Type B pancreatic cell (in vitro differentiated cells): ENCODE measurements at places on chromosomes 5 and 9.

DNA sequence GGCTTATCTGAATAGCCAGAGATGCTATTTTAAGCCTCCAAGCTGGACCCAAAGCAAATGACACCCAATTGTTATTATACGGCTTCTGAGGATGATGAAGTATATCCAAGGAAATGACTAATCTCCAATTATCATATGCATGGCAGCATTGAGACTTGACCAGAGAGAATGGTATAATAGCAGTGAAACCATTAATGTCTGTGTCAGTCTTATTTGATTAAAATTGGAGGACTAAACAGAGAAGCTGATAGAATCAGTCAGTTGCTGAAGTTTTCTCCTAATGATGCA, 200.5 kb downstream of the EFNA5 start:
- DNase-seq = no peak

DNA sequence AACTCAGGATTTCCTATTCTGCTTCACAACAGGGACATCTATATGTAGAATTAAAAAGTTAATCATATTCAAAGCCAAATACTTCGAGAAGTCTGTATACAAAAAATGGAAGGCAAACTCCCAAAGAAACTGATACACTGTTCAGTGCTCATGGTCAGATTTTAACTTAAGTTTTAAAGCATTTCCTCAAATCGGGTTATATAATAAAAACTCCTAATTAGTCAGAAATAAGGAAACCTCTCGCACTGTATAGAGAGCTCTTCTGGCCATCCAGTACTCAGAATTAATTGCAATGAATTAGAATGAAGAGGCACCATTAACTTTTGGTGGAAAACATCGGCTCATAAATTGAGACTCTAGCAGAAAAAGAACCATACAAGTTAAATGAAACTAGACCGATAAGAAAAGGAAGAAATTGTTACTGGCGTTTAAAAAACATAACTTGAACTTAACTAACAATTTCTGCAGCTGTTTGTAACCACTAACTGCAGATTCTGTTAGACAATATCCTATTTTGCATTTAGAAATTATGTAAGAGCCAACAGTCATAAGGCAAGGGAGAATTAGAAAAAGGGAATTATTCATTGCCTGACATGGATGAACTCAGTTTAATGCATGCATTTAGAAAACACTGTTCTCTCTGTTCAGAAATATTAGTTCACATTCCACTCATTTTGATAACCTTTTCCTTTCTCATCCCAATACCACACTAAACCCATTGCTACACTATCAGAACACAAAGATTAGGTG, 96.6 kb downstream of the FNBP1 start:
- DNase-seq = no peak

DNA sequence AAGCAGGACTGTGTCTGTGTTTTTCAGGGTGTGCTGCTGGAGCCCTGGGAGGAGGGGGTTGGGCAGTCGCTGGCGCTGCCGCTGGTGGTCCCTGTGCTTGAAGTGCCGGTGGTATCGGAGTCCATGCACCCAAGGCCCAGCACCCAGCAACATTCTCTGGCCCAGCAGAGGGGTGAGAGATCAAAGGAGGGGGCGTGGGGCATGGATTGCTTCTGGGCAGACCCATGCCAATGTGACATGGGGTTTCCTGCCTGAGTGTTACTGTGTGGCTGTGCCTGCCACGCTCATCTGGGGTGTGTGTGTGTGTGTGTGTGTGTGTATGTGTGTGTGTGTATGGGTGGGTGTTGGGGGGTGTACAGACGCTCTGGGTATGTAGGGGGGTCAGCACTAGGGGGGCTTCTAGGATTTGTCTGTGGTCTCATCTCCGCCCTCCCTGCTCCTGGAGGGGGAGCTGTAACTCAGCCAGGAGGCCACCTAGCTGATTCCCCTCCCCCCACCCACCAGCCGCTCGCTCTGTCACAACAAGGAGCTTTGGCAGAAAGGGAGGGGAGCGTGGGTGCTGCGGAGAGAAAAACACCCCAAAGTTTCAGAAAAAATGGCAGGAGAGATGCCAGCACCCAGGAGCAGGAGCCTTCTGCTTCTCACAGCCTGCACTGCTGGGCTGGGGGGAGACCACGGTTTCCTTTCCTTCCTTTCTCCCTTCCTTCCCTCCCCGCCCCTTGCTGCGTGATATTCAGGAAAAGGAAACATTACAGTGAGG, 35.9 kb upstream of the HSPA9 start:
- no peak for DNase-seq

DNA sequence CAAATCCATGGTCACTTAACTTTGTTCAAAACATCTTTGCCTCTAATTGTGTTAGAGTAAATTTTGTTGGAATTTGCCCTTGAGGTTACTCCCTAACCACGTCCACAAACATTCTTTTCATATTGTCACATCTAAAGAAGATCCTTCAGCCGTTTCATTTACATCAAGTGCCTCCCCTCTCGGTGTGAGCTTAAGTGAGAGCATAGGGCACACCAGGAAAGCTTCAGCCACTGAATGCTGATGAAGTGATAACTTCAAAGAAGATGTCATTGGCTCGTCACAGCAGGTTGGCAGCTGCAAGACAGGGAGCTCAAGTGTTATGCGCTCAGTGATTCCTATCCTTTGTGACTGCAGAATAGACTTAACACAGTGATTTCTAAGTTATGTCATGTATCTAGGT, 49.6 kb upstream of the ADAMTS19 start:
- DNase-seq = no peak

- no peak for DNase-seq
Measured at GRCh38 chr5:119275601-119276173, 80.1 kb upstream of the TNFAIP8 start.

DNA sequence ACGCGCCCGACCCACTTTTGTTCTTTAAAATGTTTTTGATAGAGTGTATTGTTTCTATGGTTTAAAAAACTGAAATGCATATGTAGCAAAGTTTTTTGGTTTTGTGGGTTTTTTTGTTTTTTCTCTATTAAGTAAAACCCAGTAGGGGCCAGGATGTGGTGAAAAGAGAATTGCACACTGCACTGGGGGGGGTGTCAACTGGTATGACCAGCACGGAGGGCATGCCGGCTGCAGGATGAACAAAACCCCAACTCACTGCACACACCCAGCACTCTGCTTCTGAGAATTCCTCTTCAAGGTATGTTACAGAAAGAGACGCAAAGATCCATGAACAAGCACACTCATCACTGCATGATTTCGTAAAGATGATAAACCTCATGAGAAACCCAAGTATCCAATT, 75.0 kb downstream of the STK10 start:
- DNase-seq = no peak

- no peak for DNase-seq
Measured at GRCh38 chr9:4665357-4665756, 923 bp downstream of the SPATA6L start.

GRCh38 chr9:70415041-70415440, 584 bp upstream of the KLF9 start:
- no peak for DNase-seq

DNA sequence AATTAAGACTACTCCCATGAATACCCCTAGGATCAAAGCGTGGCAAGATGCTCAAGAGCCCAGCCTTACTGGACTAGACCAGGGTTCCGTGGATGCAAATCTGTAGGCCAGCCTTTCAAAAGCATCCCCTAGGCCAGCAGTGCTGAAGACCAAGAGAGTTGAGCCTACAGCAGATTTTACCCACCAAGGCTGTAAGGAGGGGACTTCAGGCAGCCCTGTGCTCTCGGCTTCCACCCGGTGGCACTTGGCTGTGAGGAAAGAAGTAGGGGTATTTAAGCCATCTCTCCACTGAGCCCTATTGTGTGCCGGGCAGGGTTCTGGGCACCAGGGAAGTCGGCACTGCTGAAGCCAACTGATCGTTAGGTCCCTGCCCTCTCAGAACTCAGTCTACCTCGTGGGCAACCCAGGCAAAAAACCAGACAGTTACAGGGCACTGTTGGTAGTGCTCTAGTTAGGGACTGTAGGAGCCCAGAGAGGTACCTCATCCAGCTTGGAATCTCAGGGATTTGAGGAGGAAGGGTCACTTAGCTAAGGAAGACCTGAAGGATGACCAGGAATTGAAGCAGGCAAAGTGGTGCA, 25.5 kb downstream of the TCF7 start:
- peak; percentile 52 for DNase-seq

GRCh38 chr9:135225619-135226228, 138.3 kb downstream of the OLFM1 start:
- DNase-seq = no peak

DNA sequence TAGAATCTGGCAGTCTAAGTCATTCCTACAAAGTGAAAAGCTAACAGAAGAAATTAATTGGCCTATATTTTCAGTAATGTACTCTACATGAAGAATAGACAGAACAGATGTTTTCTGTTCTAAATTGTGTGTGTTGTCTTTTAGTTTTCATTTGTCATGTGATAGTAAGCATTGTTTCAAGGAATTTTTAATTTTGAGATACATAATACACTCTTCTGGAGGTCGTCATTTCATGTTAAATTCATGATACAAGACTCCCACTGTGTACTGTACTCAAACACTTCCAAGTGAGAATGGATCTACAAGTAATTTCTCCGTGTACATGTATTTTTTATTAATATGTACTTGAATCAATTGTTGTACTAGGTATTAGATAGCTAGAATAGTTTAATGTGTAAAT, 1522.9 kb downstream of the MAT2B start:
- DNase-seq = no peak

GRCh38 chr9:125881042-125881441, 133.9 kb downstream of the PBX3 start:
- DNase-seq = no peak

DNA sequence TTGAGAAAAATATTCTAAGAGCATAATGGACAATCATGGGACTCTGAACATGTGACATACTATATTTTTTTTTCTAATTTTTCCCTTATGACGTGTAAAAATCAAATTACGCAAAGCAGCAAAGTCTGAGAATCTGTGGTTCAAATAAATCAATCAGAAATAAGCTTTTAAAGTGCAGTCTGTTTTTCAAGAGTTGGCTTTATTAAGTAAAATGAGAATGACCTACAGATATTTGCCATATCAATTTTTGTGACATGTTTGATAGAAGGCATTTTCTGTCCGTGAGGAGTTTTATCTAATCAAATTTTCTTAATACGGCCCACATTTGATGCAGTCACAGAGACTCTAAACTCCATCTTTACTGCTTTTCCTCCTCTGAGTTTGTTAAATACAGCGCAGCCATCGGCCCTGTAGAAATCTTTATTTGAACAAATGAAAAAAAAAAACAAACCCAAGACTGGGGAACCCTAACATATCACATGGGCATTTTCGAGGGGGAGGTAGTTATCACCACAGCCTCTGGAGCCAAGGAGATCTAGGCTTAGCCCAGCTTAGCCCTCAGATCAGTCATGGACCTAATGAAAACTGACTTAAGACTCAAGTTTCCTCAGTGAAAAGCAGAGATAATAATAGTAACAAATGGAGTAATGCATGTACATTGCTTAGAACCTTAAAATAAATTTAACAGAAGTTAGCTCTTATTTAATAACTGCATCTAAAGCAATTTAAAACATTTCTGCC, 263.6 kb upstream of the C9orf72 start:
- DNase-seq = no peak

DNA sequence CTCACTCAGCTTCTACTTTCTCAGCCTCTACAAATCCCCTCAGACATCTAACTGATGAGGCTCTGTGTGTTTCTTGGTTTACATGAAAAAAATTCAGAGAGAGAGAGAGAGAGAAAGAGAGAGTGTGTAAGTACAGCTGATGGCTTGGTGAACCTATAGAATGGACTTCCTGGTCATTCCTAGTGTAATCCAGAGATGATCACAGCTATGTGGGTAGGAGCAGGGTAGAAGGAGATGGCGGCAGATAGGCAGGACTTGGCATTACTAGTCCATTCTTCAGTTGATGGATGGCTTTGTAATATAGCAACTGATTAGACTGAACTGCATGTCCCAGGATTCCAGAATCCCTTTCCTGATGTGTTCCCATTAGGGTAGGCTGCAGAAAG, 429.3 kb upstream of the CLINT1 start:
- no peak for DNase-seq
